ENCODE measurements at places on chromosomes 12 and 14.

- no peak for DNase-seq
These were observed 12.6 kb upstream of the PLEKHD1 start for GRCh38 chr14:69471916-69472315.

DNA sequence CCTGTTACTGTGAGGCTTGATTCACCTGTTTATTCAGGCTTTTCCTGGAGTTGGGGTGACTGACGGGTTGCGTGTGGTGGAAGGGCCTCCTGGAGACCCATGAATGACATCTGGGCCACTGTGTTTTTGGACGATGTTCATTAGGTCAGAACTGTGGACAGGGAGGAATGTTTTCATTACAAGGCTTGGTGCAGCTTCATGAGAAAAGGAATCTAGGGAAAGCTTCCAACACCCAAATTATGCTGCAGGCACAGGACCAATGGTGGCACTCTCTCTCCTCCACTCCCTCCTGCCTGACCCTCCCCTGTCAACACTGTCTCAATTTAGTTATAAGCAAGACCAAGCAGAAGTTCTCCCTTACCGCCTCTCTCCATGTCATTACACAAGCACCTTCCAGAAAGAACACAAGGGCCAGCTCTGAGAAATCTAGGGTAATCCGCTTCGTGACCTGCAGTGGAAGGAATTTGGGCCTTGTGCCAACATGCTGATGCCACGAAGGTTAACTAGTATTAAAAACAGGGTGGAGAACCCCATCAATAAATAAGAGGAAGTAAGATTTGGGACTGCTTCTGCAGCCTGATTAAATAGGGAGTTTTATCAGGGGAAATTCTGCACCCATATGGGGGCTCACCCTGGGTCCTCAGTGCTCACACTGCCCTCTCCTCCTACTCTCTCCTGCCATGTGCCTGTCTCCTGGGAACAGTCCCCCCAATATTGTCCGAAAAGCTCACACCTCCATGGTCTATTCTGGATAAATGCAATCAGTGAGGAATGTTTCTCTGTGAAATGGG, 200.3 kb downstream of the KTN1 start:
- no peak for DNase-seq

GRCh38 chr12:81080431-81080983, 2.6 kb downstream of the ACSS3 start:
- no peak for DNase-seq

GRCh38 chr14:82667006-82667405, 1133.4 kb upstream of the SEL1L start:
- DNase-seq: no peak

DNA sequence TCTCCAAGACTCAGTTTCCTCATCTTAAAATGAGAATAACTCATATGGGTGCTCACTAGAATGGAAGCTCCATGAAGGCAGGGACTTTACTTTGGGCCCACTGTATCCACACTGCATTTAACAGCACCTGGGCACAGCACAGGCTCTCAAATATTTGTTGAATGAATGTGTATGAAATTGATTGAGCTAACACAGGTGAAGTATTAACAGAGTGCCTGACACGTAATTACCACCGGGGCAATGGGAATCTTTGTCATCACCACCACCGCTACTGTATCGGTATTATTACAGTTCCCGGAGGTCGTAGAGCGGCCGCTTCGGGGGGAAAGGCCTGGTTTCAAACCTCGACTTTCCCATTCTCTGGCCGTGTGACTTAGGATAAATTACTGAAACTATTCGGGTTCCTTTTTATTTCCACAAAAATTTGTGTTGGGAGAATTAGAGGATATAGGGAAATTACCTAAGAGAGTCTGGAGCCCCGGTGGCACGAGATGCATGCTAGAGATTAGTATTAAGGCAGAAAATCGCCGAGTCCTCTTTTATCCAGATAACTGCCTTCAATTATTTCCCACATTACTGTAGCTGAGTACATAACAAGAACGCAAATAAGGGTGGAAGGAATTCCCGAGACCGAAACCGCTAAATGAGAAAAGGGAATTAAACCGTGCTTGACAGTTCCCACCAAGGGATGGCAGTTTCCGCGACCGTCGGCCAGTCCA, 1.0 kb upstream of the RIC8B start:
- peak; percentile 16 for DNase-seq

DNA sequence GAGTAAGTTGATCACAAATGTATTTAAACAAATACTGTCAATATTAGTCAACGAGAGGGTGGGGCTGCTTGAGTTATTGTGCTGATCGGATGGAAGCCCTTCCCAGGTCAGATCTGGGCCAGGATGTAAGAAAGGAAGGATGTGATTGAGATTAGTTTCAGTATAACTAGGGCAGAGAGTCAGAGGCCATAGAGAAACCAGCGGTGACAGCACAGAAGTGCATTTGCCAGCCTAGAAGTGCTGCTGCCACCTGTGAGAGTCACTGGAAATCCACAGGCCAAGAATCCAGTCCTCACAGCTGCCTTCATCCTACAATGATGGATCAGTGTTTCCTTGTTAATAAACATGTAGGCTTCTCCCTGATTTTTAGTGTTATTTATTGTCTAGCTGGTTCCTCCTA, 9.8 kb upstream of the FERMT2 start:
- no peak for DNase-seq

GRCh38 chr12:96303653-96304052, 96.6 kb downstream of the CDK17 start:
- no peak for DNase-seq

GRCh38 chr14:102081231-102082080, 5.4 kb downstream of the HSP90AA1 start:
- no peak for DNase-seq

GRCh38 chr14:90426663-90427062, 29.8 kb downstream of the CALM1 start:
- no peak for DNase-seq

DNA sequence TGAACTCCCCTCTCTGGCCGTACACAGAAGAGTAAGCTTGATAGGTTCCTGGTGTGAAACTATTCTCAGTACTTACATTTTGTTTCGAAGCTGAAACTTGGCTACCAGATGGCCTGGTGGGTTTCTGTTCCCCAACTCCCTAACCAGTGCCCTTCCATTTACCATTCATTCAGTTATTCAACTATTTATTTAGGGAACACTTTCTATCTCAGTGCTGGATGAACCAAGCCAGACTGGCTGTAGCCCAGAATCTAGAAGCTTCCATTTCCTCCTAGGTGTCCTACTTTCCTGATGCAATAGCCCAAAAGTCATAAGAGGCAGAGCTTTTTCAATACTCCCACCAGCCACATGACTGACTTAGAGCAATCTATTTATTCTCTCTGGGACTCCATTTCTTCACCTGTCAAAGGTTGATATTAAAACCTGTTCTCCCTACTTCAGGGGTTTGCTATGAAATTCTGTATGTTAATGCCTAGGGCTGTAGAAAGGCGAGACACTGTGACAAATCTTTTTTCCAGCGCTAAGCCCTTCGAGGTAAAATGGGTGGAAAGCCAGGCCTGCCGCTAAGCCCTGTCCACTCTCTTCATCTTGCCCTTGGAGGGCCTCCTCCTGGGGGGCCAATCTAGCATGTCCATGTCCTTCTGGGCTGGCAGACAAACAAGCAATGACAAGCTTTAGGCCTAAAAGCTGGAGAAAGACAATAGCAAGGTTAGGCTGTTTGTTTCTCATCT, 8.1 kb upstream of the IRF2BPL start:
- no peak for DNase-seq

GRCh38 chr14:61542848-61543790, 152.2 kb upstream of the HIF1A start:
- no peak for DNase-seq
